CD8-positive, alpha-beta T cell (primary cell): ENCODE measurements at places on chromosomes 4 and X. TPM values are rescaled to one million over a fixed set of nuclear protein-coding genes. Genes with fewer than 3 reads are reported as not detected.
A peak's percentile ranks its signal among the peaks of the same experiment; 100 is the strongest.

GRCh38 chrX:53239474-53239873 lies 14.5 kb upstream of the KDM5C start:
- DNase-seq = no peak

- DNase-seq = no peak
These were observed 2.6 kb downstream of the FAM114A1 start for GRCh38 chr4:38870098-38870808.

DNA sequence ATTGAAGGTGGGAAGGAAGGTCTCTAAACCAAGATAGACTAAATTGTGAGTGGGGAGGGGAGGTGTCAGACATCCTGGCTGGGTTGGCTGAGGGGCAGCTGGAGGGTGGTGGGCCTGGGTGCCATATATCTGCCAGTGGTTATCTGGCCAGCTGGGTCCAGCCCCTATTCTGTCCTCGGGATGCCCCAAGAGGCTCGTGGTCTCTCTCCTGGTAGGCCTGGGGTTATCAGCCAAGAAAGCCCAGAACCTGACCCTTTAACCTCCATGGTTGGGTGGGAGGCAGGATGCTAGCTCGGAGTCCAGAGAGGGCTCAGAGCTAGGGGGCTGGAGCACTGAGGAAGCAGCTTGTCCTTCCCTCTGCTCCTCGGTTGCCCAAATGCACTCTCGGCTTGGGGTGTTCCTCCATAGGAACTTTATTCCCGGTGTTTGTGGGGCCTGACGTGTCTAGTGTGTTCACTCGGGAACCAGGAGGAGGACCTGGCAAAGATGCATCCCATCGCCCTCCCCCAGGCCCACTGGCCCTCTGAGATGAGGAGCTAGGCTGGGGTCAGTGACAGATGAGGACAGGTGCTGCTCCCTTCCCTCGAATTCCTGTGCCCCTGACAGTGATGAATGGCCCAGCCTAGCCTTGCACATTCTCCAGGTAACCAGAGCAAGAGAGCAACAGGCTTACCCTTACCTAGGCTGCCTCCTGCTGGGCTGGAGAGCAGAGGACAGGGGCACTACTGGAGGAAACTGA lies 5.2 kb upstream of the EFNB1 start:
- no peak for DNase-seq

DNA sequence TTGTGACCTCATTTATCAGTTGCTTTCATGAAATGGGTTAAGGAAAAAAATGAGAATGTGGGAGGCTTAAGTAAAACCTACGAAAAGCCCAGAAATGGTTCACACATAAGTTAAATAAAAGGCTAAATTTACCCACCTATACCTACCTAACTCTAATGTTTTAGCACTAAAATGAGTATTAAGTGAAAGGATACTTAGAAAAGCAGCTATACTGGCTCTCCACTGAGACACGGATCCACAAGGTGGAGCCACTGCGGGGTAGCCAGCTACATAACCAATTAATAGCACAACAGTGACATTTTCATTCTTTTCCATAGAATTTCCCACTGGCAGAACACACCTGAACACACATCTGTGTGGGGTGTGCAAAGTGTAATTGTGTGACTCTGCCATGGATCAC lies 101.9 kb downstream of the MAML3 start:
- peak; percentile 44 for DNase-seq

DNA sequence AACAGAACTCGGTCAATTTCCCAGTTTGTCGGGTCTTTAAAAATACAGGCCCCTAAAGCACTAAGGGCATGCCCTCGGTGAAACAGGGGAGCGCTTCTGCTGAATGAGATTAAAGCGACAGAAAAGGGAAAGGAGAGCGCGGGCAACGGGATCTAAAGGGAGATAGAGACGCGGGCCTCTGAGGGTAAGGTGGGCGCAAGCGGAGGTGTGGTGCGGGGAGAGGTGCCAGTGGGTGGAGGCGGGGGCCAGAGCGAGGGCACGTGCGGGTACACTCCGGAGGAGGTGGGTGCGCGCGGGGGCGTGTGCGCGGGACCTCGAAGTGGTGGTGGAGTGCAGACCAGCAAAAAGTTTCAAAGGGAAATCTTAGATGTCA lies 787 bp upstream of the TET2 start:
- peak; percentile 39 for DNase-seq

DNA sequence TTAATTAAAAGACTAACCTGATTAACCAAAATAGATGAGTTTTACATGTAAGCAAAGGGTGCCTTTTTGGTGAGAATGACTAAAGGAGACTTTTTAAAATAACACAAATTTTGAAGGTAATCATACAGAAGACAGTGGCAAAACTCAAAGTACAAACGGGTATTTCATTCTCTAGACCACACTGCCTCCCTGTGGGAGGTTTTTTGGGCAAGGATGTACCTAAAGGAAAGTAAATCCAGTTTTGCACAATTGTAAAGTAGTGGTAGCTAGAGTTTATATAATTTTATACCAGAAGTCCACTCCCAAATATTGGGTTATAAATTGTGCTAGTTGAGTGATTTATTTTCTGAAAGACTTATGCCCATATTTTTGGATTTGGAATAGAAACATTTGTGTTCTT lies 201.0 kb downstream of the PAPSS1 start:
- no peak for DNase-seq

DNA sequence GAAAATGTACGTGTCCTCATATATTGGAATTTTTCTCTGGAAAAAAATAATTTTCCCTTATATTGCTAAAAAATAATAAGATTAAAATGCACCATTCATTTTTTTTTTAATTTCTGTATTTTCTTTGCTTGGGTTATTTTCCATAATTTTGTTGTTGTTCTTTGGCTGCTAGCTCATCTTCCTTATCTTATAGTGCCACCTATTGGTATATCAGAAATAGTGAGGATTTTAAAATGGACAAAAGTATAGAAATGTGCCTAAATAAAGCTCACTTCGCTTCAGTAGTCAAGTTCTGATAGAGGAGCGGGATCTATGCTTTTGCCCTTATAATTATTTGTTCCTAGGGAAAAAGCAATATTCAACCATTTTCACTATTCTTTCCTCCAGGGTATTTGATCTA lies 134.8 kb downstream of the NAP1L3 start:
- no peak for DNase-seq

DNA sequence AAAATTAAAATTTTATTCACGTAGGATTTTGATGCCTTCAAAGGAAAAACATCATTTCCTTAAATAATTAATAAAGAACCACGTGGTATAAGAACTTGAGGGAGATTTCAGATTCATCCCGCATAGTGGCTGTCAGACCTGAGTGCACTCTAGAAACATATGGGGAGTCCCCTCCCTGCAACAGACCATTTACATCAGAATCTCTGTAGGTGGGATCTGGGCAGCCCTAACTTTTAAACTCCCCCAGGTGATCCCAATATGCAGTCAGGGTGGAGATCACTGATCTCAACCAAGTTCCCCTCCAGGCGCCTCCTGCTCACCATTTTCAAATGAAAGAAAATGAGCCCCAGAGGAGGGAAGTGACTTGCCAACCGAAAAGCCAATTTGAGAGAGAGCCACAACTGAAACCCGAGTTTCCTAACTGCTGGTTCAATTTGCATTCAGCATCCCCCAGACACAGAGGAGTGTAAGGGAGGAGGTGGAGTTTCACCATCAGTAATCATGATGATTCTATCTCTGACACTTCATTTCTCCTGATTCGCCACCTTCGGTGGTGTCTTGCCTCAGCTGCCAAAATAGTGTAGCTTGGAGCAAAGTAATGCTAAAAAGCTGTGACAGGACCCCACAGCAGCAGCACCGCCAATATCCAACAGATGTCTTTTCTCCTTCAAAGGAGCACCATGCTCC lies 11.4 kb downstream of the RNF150 start:
- DNase-seq = no peak

- DNase-seq = no peak
These were observed 81.9 kb downstream of the ATP11C start for GRCh38 chrX:139850968-139851367.

Gene SHROOM4
- total RNA-seq = not detected

Gene GSX2
- not detected for total RNA-seq

Gene TBX22
- total RNA-seq = not detected

Gene RAI2
- total RNA-seq = 1.9 TPM

Gene NFKB1
- 278 TPM for total RNA-seq
